ENCODE measurements at places on chromosomes 1 and 21.

DNA sequence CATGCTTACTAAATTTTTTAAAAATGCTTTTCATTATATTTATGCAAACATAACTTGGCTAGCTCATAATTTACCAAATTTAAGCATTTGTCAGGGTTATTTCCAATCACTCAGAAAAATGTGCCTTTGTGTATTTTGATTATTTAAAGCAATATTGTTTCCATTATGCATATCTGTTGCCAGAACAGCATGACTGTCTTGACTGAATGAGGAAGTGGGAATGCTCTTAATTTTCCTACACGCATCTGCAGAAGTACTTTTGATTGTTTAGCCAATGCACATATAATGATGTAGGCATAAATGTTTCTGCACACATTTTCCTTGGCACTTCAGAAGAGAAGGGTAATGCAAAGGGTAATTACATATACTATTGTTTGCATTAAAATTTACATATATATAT is 92.5 kb upstream of the ADGRL2 start:
- DNase-seq: no peak

DNA sequence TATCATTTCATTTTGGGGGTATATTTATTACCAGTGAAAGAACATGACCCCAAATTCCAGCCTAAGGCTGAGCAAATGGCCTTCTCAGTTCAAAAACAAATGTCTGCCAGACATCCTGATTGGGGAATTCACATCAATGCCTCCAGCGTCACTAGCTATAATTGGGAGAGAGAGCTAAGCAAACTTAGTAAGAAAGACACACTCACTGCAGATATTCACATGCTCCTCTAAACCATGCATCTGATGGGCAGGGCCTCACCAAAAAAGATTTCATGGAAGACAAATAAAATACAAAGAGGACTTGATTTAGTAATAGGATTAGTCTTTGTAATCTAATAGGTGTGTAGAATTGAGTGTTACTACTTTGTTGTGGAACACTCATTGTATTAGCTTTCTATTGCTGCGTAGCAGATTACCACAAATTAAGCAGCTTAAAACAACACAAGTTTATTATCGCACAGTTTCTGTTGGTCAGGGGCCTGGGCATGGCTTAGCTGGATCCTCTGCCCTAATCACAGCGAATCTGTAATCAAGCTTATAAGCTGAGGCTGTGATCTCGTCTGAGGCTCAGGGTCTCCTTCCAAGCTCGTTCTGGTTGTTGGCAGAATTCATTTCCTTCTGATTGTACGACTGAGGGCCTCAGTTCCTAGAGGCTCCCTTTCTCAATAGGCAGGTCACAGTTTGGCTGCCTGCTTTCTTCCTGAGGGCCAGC is 243.0 kb downstream of the PBX1 start:
- no peak for DNase-seq

GRCh38 chr1:167105271-167106118 is 11.6 kb downstream of the STYXL2 start:
- no peak for DNase-seq

DNA sequence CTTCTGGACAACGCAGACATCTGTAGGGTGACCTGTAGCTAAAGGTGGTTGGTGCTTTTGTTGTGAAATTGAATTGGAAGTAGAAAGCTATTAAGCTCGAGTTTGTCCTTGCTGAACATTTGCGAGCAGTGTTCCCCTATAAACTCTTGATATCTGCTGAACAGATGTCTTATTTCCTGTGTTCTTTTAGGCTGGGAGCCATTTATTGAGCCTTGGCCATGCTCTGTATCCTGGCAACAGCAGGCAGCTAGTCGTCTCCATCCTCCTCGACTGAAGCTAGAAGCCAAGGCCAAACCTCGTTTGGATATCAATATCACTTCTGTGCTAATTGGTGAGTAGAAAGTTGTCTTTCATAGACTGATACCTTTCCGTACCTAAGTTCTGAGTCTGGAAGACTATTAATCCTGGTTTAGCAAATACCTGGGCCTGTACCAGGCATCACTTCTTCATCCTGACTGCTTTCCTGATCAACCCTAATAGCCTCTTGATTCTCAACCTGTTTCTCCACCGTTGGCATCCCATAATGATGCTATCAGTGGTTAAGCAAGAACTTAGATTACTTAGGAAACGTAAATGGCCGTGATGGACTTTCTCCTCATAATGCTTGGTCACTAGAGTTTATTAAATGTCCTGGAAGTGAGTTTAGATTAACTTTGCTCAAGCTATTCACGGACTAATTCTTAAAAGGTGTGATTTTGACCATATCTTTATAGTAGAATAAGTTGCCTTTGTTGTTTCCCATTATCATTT is 103.4 kb downstream of the VPS13D start:
- no peak for DNase-seq

GRCh38 chr1:7651203-7651602 is 119.9 kb upstream of the VAMP3 start:
- no peak for DNase-seq
